ENCODE measurements at places on chromosomes 7 and 10.

DNA sequence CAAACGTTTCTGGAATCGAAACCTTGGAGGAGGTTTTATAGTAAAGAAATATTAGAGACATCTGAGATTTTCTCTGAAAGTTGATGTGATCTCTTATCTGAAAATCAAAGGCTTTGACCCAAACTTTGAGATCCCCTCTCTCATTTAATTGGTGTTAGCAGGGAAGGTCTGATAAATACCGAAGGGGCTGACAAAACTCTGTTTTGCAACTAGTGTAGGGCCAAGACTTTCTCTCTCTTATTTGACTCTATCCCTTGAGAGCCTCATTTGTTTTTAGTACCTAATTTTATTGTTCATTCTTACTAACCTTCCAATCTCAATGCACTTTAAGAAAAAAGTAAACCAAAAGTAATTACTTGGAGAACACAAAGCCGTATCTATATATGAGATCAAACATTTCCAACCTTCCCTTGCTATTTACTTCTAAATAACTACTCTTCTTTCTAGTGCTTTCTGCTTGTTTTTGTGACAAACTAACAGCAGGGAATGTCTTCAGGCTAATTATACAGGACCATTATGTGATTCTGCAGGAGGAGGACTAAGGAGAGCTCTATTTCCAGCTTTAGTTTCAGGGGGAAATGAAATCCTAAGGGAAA lies 33.4 kb upstream of the NPVF start:
- DNase-seq, result no peak

GRCh38 chr7:29494350-29494749 lies 69.3 kb upstream of the PRR15 start:
- DNase-seq, result no peak

DNA sequence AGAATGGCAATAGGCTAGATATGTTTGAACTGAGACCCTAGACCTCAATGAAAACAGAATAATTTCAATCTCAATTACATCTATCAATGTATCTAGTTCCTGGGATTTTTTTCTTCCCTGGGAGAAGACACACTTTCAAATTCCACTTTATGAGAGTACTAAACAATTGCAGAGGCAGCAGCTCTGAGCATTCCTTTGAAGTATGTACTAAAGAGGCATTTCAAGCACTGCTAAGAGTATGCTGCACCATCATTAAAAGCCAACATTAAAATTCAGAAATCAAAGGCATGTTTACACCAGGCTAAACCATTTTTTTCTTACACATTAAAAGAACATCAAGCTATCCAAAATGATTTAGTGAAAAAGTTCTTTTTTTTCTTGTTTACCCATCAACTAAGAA lies 297.9 kb upstream of the CACNA2D1 start:
- no peak for DNase-seq

DNA sequence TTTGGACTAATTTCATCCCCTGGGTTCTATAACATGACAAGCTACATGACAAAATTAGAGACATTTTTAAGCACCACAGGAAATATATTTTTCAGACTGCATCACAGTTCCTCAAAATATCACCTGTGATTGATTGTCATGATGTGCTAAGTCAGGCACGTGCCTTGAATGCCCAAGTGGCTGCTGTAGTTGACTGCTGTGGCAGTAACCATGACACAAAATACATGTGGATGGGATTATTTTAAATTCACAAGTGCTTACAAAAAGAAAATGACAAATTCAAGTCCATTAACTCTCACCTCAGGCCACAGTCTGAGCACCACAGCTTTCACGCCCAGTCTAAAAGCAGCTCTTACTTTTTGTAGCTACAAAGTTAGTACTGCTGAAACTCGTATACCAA lies 45.5 kb downstream of the TNPO3 start:
- no peak for DNase-seq

GRCh38 chr7:1552200-1552599 lies 3.8 kb downstream of the TMEM184A start:
- no peak for DNase-seq

Measured in activated naive CD4-positive, alpha-beta T cell treated with anti-CD3 and anti-CD28 coated beads, Interleukin-2, amount 50 U/mL, for 72 hours (primary cell).